ENCODE measurements at places on chromosomes 3 and 15. TPM values are rescaled to one million over a fixed set of nuclear protein-coding genes. Genes with fewer than 3 reads are reported as not detected.
A peak's percentile ranks its signal among the peaks of the same experiment; 100 is the strongest.

DNA sequence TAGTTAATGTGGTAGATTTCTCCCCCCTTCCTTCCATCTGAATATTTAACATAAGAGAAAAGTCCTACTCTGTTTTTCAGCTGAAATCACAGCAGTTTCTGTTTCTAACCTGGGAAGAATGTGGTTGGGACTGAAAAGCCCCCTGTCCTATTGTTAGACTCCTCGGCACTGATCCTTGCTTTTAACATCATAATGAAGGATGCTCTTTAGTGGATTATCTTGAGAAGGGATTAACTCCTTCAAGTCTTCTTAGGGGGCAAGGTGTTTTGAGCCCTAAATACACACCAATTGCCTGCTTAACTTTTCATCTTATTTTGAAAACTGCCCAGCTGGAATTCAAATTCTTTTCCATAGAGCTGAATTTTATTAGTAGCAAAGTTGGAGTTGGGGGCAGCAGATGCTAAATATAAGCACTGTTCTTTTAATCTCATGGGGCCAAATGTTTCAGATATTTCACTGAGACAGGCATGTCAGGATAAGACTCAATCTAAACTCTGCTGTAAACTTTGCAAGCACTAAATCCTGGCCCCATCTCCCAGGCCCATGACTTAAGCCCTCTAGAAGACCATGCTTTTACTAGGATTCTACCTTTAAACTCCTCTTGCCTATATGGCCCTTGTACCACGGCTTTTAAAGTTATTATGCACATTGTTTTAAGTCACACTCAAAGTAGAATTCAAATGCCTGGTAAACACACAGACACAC is 243.2 kb upstream of the NR2F2 start:
- no peak for DNase-seq

DNA sequence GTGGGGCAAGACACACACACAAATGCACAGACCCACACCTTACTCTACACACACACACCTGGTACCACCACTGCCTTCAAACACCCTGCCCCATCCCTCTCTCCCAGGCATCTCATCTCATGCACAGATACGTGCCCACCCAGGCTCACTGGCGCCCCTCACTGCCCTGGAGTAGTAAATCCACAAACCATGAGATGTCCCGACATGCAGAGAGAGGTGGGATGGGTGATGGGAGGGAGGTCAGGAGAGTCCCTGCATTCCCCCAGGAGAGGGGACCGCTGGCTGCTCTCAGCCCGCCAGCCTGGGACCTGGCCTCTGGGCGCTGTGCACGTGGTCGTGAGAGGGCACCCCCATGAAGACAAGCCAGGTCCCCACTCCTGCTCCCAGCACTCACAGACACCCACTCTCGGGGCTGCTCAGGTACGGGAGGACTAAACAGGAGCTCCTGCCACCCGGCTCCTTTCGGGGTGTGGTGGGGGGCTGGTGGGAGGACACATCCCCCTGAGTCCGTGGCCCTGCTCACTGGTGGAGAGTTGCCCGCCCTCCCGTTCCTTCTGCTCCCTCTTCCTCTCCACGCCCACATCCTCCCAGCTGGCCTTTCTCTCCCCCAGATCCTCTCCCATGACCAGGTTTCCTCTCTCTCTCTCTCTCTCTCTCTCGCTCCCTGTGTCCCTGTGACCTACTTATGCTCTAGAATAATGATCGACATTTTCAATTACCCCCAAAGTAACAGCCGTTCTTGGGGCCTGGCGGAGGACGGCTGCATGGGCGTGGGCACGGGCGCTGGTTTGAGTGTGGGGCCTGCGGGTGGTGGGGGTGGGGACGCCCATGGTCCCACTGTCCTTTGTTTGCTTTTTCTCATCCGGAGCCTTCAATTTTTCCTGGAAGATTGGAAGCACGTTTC is 18.9 kb upstream of the CSPG4 start:
- peak; percentile 35 for DNase-seq

DNA sequence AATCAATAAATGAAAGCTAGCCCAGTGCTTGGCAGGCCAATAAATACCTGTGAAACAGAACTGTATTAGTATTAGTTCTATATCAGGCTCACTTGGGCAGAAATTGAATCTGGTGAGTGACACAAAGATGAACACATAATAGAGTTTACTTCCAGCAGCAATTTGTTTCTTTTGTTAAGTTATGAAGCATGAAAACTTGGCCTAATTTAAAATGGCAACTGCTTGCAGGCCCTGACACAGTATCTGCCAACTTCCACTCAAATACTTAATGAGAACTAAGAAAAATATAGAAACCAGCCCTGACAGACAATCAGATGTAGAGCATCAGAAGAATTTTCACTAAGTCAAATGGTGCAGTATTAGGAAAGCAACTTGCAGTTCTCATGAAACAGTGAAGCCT is 37.6 kb upstream of the LRIG1 start:
- DNase-seq, result no peak

- DNase-seq, result no peak
These were observed 175.7 kb downstream of the SLC9A9 start for GRCh38 chr3:143672396-143673165.

GRCh38 chr15:63250312-63250965 is 27.0 kb upstream of the APH1B start:
- no peak for DNase-seq

GRCh38 chr3:5428607-5429516 is 241.4 kb downstream of the EDEM1 start:
- no peak for DNase-seq

- no peak for DNase-seq
These were observed 158.2 kb upstream of the LRIG1 start for GRCh38 chr3:66659056-66659455.

DNA sequence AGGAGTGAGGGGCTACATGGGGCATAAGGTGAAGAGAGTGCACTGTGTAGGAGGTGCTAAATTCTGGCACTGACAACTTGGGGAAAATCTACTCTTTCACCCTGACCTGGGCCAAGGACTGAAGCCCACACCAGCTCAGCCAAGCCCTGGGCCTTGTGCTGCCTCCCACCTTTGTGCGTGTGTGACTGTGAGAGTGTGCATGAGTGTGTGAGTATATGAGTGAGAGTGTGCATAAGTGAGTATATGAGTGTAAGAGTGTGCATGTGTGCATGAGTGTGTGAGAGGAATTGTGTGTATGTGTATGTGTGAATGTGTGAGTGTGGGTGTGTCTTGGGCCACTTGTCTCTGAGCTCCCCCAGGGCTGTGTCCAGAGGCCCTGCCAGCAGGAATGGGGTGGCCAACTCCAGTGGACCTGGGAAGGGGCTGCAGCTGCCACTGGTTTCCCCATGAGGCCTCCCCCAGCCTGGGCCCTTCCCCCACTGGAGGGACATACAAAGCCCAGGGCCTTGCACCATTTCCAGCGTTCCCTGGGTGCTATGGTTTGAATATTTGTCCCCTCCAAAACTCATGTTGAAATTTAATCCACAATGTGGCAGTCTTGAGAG is 15.2 kb downstream of the C3orf22 start:
- no peak for DNase-seq

GRCh38 chr15:60118626-60119025 is 114.5 kb downstream of the FOXB1 start:
- no peak for DNase-seq

DNA sequence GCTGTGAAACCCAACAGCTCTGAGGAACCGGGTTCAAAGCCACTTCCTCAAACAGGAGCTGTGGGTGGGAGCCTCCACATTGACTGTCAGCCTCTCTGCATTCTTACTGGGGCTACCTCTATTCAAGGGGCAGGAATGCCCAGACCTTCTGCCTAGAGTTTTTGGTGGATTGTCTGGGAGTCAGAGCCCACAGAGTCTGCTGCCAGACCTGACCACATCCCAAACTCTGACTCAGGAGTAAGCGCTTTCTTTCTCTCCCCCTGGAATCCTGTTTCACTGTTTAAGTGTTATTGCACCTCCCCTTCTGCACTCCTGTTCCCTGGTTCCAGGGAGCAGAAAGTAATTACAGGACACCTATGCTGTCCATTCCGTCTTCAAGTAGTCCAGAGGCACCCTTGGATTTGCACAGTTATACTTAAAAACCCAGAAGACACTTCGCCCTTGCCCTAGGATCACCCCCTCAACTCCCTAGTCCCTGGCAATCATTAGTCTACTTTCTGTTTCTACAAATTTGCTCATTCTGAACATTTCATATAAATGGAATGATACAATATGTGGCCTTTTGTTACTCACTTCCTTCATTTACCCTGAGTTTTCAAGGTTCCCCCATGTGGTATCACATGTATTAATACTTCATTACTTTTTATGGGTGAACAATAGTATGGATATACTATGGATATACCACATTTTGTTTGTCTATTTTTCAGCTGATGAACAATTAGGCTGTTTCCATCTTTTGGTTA is 37.9 kb upstream of the TJP1 start:
- DNase-seq, result no peak

DNA sequence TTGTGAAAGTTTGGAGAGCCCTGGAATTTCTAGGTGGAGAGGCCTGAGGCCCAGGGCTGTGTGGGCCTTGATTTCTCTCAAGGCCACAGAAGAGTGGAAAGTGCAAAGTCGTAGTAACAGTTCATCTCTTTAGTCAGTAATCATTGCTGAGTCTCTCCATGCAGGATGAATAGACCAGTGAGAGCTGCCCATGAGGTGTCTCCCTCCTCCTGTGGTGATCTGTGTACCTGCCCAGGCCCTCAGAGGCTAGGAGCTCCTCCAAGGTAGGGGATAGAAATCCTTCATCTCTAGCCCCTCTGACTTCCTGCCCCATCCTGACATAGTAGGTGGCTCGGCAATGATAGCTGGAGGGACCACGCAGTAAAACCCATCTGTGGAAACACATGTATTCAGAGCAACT is 6.8 kb upstream of the IDH3A start:
- DNase-seq, result no peak

DNA sequence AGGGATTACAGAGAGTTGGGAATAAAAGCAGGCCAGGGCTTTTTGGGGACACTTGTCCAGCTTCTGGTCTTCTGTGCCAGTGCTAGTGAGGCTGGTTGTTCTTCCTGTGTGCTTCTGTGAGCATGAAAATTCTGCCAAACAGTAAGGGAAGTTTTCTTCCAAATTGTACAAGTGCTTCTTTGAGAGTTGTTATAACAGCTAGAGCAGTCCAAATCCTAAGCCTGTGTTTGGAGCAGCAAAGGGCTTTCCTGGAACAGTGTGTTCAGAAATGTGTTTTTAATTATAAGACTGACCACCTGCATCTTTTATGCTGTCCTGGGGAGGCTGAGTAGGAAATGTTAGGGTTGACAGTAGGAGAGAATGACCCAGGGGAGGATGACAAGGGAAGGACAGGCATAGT is 223.0 kb upstream of the P2RY1 start:
- no peak for DNase-seq

- DNase-seq, result no peak
These were observed 595 bp downstream of the DPH6 start for GRCh38 chr15:35545316-35545823.

GRCh38 chr15:68609629-68610028 is 30.8 kb downstream of the CORO2B start:
- no peak for DNase-seq

DNA sequence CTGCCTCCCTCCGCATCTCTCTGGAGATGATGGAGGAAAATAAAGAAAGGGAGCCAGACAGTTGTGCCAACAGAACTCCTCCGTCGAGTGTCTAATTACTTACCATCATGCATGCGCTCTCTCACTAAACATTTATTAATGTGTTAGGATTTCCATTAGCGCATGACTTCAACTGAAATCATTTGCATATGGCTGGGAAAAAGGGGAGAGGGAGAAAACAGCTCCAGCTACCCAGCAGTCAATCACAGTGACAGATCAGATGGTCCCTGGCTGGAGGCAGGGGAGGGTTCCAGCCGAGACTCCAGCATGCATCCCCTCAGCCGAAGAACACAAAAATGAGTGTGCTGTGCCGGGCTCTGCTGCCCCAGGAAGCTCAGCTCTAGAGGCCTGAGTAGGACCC is 6.8 kb upstream of the RHO start:
- no peak for DNase-seq

- no peak for DNase-seq
These were observed 25.0 kb upstream of the ACAP2 start for GRCh38 chr3:195467641-195468390.

DNA sequence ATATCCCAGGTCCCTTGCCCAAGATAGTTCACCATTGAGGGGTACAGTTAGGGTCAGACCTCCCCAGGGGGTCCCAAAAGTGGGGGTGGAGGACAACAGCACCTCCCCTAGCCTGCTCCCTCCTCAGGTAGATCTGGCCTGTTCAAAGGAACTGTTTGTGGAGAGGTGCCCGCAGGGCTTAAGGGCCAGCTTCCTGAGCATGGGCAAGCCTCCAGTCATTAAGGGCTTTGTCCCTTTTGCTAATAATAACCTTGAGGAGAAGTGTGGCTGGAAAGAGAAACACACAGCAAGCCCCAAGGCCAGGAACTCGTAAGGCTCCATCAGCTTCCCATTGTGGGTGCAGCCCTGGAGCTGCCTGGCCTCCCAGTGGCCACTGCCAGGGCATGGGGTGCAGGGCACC is 47.4 kb downstream of the ISG20 start:
- no peak for DNase-seq

DNA sequence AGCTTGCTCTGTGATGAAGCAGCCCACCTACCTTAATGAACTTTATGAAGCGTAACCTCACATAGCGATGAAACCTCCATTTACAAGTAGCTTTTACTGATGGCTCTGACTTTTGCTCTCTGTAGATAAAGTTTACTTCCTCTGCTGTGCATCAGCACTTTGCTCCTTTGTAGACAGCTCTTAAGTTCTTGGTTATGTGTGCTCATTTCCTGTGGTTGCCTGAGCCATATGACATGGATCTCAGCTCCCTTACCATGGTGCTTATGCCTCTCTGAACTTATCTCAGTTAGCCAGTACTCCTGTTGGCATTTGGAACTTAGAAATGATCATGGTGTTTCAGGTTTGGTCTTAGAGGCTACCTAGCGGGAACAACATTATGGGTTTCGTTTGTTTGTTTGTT is 7.8 kb downstream of the MFSD1 start:
- no peak for DNase-seq

The ASB14 gene
- not detected for total RNA-seq

The GPR62 gene
- under 0.01 TPM for total RNA-seq

The AGBL1 gene
- under 0.01 TPM for total RNA-seq

The DPPA2 gene
- under 0.01 TPM for total RNA-seq

The PLA1A gene
- not detected for total RNA-seq

The CCR3 gene
- total RNA-seq, result 0.27 TPM

The ONECUT1 gene
- total RNA-seq, result not detected

The TM6SF1 gene
- 2.4 TPM for total RNA-seq

The LIPC gene
- 0.27 TPM for total RNA-seq

The BTLA gene
- 0.27 TPM for total RNA-seq

The KIF23 gene
- 2.2 TPM for total RNA-seq

The STRA6 gene
- under 0.01 TPM for total RNA-seq

The CAV3 gene
- total RNA-seq, result not detected

The OR5H1 gene
- under 0.01 TPM for total RNA-seq
